ENCODE measurements at places on chromosomes 7 and 10.

GRCh38 chr10:130389906-130390305, 253.7 kb downstream of the GLRX3 start:
- DNase-seq: no peak

DNA sequence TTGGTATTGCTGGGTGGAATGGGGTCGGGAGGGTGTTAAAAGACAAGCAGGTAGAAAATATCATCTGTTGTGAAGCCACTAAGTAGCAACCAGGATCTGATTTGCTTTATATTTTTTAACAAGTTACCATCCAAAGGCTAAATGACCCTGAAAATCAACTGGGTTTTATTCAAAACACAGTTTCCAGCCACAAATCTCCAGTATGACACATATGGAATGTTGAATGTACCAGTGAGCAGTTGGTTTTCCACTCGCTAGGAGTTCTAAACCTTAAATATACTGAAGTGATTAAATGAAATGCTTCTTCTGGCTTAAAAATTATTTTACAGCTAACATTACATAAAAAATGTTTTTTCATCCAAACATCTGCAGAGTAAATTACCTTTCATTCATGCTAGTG, 112.5 kb downstream of the PDE1C start:
- DNase-seq: no peak

GRCh38 chr10:34538281-34538829, 276.7 kb downstream of the PARD3 start:
- DNase-seq: no peak

- DNase-seq: no peak
These were observed 33.8 kb upstream of the SFMBT2 start for GRCh38 chr10:7444551-7445121.

- no peak for DNase-seq
These were observed 229.6 kb downstream of the NSUN6 start for GRCh38 chr10:18421726-18422293.

- DNase-seq: no peak
These were observed 159.5 kb upstream of the ZNF32 start for GRCh38 chr10:43808136-43808535.
